ENCODE measurements at places on chromosomes 6 and 20.

DNA sequence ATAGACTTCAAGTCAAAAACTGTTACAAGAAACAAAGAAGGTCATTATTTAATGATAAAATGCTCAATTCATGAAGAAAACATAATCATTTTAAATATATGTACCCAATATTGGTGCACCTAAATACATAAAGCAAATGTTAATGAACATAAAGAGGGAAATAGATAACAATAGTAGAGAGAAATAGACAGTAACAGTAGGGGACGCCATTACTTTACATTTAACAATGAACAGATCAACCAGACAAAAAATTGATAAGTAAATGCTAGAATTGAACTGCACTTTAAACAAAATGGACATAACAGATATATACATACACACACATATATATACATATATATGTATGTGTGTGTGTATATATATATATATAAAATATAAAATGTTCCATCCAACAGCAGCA, 37.4 kb downstream of the IL22RA2 start:
- peak; percentile 51 for DNase-seq

DNA sequence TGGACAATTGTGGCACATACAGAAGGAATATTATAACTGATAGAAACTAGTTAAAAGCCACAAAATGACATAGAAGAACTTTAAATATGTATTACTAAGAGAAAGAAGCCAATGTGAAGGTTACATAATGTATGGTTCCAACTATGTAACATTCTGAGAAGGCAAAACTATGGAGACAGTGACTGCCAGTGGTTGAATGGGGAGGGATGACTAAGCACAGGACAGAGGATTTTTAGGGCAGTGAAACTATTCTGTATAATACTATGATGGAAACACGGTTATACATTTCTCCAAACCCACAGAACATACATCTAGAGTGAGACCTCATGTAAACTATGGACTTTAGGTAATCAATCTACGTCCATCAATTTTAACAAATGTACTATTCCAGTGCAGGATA, 22.4 kb downstream of the SYNCRIP start:
- no peak for DNase-seq

DNA sequence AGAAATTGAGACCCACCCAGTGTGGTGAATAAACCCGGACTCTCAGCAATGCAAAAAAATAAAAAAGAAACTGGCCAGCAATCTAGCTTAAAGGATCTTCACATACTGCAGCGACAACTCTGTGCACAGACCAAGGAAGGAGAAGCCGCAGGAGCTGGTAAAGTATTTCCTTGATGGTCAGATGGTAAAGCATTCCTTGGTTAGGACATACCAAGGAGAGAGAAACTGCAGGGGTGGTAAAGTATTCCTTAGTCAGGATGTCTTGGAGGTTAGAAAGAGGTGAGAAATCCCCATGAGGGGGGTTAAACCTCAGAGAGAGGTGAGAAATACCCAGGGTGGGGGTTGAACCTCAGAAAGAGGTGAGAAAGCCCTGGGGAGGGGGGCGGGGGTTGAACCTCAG, 86.8 kb downstream of the PLG start:
- no peak for DNase-seq

- DNase-seq: no peak
These were observed 21.4 kb downstream of the SNAI1 start for GRCh38 chr20:50004229-50004628.

- DNase-seq: no peak
These were observed 81.6 kb upstream of the KHDRBS2 start for GRCh38 chr6:62367601-62368000.

GRCh38 chr6:41599852-41600445, 38.3 kb upstream of the MDFI start:
- no peak for DNase-seq

DNA sequence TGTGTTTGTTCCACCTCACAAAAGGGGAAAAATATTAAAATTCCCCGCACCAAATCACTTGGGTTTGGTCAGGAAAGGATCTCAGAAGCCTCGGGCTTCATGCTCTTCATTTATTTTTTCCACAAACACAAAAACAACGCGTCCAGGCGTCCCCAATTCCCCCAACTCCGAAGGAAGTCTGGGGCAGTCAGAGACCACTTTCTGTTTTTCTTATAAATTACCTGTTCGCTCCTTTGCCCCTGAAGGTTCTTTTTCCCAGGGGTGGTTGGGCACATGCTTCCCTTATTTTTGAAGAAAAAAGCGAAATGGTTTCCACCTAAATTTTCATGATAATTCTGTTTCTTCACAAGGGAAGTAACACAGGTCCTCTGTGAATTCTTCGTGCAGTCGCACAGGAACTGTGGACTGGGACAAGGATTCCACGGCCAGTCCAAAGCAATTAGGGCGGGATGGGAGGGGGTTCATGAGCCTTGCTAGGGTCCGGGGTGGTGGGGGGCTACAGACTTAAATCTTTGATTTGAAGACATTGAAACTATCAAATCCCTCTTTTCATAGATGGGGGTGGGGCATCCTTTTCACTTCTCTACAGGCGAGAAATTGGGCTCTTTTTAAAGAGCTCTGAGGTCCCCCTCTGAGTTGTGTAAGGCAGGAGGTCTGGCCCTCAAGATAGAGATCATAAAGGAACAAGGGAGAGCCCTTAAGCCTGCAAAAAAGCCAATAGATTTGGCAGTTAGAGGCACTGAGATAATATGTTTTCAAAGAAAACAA, 30.5 kb upstream of the HFE start:
- DNase-seq: peak; percentile 46

DNA sequence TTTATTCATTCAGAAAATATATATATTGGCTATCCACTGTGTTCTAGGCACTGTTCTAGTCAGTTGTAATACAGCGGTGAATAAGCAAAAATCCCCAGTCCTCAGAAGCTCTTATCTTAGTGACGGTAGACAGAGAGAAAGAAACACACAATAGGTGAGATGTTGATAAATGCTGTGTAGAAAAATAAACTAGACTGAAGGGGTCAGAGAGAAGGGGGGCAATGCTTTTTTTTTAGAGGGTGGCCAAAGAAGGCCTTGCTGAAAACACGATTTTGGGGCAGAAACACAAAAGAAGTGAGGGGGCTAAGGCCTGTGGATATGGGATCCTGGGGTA, 68.0 kb upstream of the MBOAT1 start:
- DNase-seq: no peak

GRCh38 chr20:12394786-12395185, 477.1 kb downstream of the BTBD3 start:
- no peak for DNase-seq

GRCh38 chr20:41154436-41155176, 17.3 kb downstream of the PLCG1 start:
- no peak for DNase-seq

- DNase-seq: peak; percentile 61
These were observed 188.4 kb upstream of the PHACTR1 start for GRCh38 chr6:12528136-12528535.

DNA sequence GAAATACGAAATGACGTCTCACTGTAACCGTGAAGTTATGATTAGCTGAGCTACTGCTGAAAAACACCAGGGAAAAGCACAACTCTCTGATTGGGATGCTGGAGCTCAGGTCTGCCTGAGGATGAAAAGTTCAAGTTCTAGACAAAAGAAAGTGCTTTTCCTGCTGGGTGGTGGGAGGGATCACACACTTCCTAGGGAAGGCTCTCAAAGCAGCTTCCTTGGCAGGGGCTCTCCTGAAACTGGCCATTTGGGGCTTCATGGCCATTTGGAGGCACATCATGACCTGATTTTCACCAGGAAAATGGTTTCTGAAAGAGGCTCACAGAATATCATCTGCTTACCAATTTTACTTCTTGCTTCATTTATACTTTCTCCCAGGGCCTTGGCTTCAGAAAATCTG, 97.1 kb upstream of the KCNK16 start:
- no peak for DNase-seq

DNA sequence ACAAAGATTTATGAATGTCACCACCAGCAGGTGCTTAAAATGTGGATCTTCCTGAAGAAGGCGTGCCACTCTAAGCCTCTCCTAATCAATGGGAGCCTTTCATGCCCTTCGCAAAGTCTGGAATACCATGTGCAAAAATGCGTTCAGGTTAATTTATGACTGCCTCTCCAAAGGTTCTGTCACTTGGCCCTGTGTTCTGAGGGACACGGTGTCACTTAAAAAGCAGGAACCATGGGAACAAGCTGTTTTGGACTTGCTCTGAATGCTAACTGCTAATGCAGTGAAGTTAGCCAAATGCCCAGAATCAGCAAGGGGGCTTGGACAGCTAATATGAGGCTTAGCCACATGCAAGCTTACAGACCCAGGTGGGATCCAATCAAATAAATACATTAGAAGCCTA, 250.3 kb downstream of the TSHZ2 start:
- DNase-seq: no peak

GRCh38 chr20:47989957-47990356, 204.7 kb upstream of the SULF2 start:
- no peak for DNase-seq

DNA sequence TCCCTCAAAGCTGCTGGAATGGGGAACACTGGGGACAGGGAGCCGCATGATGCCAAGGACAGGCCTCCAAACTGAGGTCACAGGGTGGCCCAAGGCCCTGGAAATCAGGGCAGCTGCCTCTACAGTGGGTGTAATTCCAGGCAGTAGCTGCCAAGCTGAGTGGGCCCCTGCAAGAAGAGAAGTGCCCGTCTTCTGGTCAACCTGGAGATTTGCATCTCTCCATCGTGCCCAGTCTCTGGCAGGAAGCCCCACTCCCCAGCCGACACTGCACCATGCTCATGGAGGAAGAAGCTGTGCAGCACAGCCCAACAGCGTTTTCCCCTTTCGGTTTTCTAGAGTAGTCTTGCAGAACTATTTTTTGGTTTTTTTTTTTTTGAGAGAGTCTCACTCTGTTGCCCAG, 2.2 kb upstream of the FAM209A start:
- DNase-seq: no peak

DNA sequence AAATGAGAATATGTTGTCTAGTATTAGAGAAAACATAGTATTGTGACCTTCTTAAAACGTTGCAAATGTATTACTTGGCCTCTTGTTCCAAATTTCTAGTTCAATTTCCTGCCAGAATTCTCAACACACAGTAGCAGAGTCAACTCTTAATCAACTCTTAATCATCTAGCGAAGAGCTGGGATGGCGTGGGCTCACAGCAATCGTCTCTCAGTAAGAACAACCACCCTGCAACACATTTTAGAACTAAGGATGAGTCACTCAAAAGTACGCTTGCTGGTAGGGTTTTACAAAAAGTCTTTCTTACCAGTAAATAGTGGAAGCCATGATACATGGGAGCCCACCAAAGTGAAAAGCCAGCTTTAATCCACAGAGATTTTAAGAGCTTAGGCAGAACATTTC, 24.6 kb downstream of the GPR6 start:
- DNase-seq: no peak

DNA sequence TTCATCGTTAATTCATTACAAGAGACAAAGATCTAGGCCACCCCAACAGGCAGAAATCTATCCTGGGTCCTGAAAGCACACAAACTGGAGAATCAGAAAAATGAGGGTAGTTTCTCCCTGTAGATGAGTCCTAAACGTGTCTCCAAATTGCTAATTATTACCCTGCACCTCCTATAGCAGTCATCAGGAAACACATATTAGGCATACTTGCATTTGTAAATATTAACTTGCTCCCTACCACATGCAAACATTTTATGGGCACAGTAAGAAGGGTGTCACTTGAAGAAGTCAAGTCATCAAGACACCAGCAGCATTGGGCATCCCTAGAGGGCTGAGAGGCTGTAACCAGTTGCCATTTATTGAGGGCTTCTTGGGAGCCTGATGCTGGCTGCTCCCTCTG, 17.9 kb upstream of the SIRPB1 start:
- DNase-seq: no peak

- no peak for DNase-seq
These were observed 2.9 kb upstream of the TDRD6 start for GRCh38 chr6:46684771-46685170.

DNA sequence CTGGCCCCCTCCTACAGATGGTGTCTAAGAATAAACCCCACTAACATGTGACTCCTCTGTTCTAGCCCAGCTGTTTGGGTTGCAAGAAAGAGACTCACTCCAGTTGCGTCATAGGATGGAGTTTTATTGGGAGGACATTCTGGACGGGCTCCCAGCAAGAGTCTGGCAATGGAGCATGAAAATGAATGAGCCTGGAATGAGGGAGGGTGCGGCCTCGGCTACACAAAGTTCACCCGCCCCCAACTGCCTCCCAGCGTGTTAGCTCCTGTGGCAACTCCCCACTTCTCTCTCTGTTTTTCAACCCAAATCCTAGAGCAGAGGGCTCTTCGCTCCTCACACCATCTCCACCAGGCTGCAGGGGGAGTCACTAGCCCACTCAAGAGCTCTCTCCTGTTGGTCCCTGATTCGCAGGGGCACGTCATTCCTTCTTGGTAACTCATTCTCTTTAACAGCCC, 5.1 kb upstream of the ADAM33 start:
- no peak for DNase-seq

- no peak for DNase-seq
These were observed 7.1 kb downstream of the BMP7 start for GRCh38 chr20:57259121-57259937.

DNA sequence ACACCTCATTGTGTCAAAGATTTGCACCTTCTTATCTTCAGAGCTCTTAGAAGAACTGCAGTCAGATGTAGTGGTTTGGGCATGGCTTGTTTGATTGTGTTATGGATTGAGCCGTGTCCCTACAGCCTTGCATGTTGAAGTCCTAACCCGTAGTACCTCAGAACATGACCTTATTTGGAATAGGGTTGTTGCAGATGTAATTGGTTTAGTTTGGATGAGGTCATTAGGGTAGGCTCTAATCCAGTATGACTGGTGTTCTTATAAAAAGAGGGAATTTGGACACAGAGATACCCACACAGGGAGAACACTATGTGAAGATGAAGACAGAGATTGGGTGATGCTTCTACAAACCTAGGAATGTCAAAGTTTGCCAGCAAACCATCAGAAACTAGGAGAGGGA, 35.4 kb upstream of the PHACTR2 start:
- DNase-seq: no peak
